ENCODE measurements at places on chromosomes 3 and 15. TPM values are rescaled to one million over a fixed set of nuclear protein-coding genes. Genes with fewer than 3 reads are reported as not detected.

Gene LRRC31
- total RNA-seq: 0.24 TPM

Gene DOCK3
- 0.24 TPM for total RNA-seq

Gene MRPL47
- total RNA-seq: 34.2 TPM

Gene ADIPOQ
- not detected for total RNA-seq

Gene MYD88
- 34.2 TPM for total RNA-seq

Gene FAM174B
- total RNA-seq: 0.64 TPM

Gene ACKR4
- not detected for total RNA-seq

Gene SLC6A20
- 1.7 TPM for total RNA-seq

Gene ANKUB1
- 1.3 TPM for total RNA-seq

Gene STAC
- total RNA-seq: 7.7 TPM

Gene RTP1
- not detected for total RNA-seq

Gene LYZL4
- not detected for total RNA-seq

Gene PTX3
- 5.8 TPM for total RNA-seq

Gene CDHR4
- total RNA-seq: not detected

Gene GRM2
- under 0.01 TPM for total RNA-seq

Gene AMOTL2
- 114 TPM for total RNA-seq

Gene ABHD17C
- 33.5 TPM for total RNA-seq

Gene PRSS50
- not detected for total RNA-seq

Gene CHRNA7
- total RNA-seq: 0.21 TPM

Gene FBXW12
- not detected for total RNA-seq

Gene CCR8
- not detected for total RNA-seq

Gene DZIP1L
- total RNA-seq: 0.96 TPM

Gene SENP8
- 1.7 TPM for total RNA-seq

Gene LPP
- total RNA-seq: 30.4 TPM

Gene SV2B
- total RNA-seq: 0.24 TPM

Gene CGNL1
- total RNA-seq: 0.43 TPM

Gene IL12A
- total RNA-seq: 0.72 TPM

Gene NPAP1
- not detected for total RNA-seq

Gene ADGRG7
- not detected for total RNA-seq

Gene ANKRD63
- total RNA-seq: not detected

Gene CDV3
- total RNA-seq: 238 TPM

Gene GNAT1
- total RNA-seq: not detected

Gene HHLA2
- total RNA-seq: not detected

Gene C3orf70
- total RNA-seq: not detected

Gene CHMP2B
- total RNA-seq: 38.4 TPM

Gene NUDT16
- total RNA-seq: 3.6 TPM

Gene CHRM5
- not detected for total RNA-seq

Gene FRMD5
- total RNA-seq: 1.7 TPM

Gene MCF2L2
- not detected for total RNA-seq

Gene DUOX1
- total RNA-seq: 34.3 TPM

Gene LEKR1
- total RNA-seq: not detected

Gene CCR9
- not detected for total RNA-seq

Gene KIF15
- 2.4 TPM for total RNA-seq

Gene PEX11A
- 7.0 TPM for total RNA-seq

Gene PAQR5
- 14.5 TPM for total RNA-seq

Gene KBTBD13
- under 0.01 TPM for total RNA-seq

Gene SCN5A
- total RNA-seq: not detected

Gene SPATA12
- not detected for total RNA-seq

Gene GP9
- not detected for total RNA-seq

Gene ANKRD34C
- total RNA-seq: not detected

Gene CD86
- under 0.01 TPM for total RNA-seq

Gene ZPLD1
- total RNA-seq: 1.7 TPM
